ENCODE measurements at places on chromosomes 5 and 9. TPM values are rescaled to one million over a fixed set of nuclear protein-coding genes. Genes with fewer than 3 reads are reported as not detected.

Gene ST8SIA4
- 1.3 TPM for total RNA-seq

Gene STKLD1
- total RNA-seq: 1.1 TPM

Gene TENT4A
- 11.9 TPM for total RNA-seq

DNA sequence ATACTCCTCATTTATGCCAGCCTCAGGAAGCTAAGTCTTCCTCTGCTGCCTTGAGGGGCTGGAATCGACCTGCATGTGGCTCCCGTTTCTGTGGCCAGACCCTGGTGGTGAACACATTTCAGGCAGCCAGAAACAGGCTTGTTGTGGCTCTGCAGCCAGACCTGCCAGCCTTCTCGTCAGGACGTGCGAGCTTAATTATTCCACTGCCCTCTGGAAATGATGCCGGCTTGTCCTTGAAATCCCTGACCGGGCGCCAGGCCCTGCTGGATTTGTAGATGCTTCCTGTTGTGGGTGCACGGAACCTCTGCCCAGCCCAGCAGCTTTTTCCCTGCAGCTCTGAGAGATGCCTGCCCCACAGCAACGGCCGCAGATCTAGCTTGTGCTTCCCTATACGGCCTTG is 41.6 kb downstream of the PDZD2 start:
- H3K27me3 ChIP-seq: no peaks in the 10 kb centered on the region
- no peak overlapping the region for H3K27ac ChIP-seq
- H3K36me3 ChIP-seq: no peaks in the 10 kb centered on the region
- H3K4me1 ChIP-seq: no peaks in the 10 kb centered on the region

DNA sequence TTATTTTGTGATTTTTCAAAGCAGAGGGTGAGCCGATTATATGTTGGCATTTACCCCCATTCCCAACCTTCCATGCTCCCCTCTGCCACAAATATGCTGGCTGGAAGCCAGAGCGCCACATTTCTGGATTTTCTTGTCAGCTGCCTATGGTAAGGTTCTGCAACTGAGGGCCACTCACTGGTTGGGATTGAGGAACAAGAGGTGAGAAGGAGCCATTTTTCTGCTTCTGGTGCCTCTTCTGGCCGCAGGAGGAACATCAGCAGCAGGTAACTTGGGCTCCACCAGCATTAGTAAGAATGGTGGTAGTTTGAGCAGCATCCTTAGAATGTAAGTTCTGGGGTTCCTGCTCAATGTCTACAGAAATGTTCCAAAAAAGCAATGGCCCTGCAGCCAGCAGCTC is 159.5 kb upstream of the MAST4 start:
- H3K36me3 ChIP-seq: no peaks in the 10 kb centered on the region
- H3K4me1 ChIP-seq: no peaks in the 10 kb centered on the region
- H3K4me3 ChIP-seq: no peak overlapping the region
- no peak for DNase-seq

DNA sequence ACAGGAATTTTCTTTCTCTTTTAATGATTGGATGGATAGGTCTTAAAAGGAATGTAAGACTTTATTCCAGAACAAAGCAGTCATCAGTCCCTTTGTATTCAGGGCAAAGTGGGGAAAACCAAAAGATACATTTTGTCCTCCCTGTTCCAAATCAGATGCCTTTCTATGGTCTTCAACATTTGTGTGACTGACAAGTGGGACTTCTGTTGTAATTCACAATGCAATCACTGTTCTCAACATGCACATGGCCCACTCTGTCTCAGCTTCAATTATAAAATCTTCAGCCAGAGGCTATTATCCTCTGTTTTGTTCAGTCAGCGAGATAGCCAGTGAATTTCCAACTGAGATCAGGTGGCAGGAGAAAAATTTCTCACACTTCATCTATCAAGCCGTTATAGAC is 95.5 kb upstream of the ERBIN start:
- no peak for DNase-seq
- peaks cover 17% of the 10 kb centered on the region for H3K4me1 ChIP-seq
- no peaks in the 10 kb centered on the region for H3K36me3 ChIP-seq
- H3K4me3 ChIP-seq: no peak overlapping the region
- no peak overlapping the region for H3K27ac ChIP-seq

GRCh38 chr5:103821361-103821760 is 258.8 kb upstream of the NUDT12 start:
- H3K27me3 ChIP-seq: no peaks in the 10 kb centered on the region
- no peaks in the 10 kb centered on the region for H3K4me1 ChIP-seq

- H3K4me3 ChIP-seq: no peak overlapping the region
- H3K27me3 ChIP-seq: no peaks in the 10 kb centered on the region
- no peaks in the 10 kb centered on the region for H3K4me1 ChIP-seq
- peak; percentile 55 for DNase-seq
- H3K27ac ChIP-seq: no peak overlapping the region
- no peaks in the 10 kb centered on the region for H3K36me3 ChIP-seq
Observed at GRCh38 chr9:76610011-76610352, 151.0 kb downstream of the GCNT1 start.

GRCh38 chr5:43008363-43009153 is 31.6 kb downstream of the ANXA2R start:
- DNase-seq: peak; percentile 85
- peak overlapping the region; percentile 69 for H3K4me3 ChIP-seq

GRCh38 chr9:69078581-69078980 is 43.0 kb downstream of the FXN start:
- H3K27me3 ChIP-seq: no peaks in the 10 kb centered on the region
- no peak overlapping the region for H3K27ac ChIP-seq
- peak; percentile 19 for DNase-seq
- H3K36me3 ChIP-seq: no peaks in the 10 kb centered on the region
- H3K4me1 ChIP-seq: no peaks in the 10 kb centered on the region
- no peak overlapping the region for H3K4me3 ChIP-seq

DNA sequence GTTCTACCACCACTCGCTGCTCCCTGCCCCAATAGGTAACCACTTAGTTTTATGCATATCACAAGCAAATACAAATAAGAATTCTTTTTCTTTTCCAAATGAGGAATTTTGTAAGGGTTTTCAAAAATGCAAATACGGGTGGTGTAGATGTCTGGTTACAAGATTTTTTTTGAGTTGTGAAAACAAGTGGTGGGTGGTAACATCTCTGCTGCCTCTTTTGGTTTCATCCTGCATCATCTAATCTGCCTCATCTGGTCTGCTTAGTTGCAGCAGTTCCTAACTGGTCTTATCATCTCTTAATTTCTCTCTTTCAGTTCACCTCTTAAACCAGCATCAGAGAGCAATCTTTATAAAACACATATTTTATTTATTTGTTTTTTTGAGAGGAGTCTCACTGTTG is 5.3 kb downstream of the NFX1 start:
- H3K27ac ChIP-seq: peak overlapping the region; percentile 100
- H3K4me1 ChIP-seq: peaks cover 70% of the 10 kb centered on the region
- H3K27me3 ChIP-seq: no peaks in the 10 kb centered on the region

DNA sequence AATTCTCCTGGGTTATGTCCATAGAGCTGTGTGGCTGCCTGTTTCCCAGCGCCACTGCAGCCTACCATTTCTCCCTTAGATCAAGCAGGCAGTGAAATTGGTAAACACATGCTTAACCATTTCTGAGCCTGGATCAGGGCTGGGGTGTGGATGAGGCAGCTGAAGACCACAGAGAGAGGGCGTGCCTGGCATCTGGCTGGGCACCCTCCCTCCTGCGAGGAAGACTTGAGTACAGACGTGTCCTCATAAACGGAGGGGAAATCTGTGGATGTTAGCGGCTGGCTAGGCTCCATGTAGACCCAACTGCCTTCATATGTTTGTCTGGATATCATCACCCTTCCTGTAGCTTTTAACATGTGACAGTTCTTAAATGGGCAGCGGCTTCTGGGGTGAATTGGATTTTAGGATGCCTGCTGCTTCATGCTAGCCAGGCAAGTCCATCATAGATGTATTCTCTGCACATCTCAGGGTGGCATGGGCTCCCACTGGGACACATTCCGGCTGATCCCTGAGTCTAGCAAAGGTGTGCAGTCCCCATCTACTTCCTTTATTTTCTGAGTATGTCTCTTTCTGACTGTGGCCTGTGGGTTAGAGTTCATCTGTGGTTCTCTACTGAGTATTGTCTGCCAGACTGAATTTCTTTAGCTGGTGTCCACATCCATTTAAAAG is 11.0 kb downstream of the RGS3 start:
- H3K4me1 ChIP-seq: peaks cover 28% of the 10 kb centered on the region
- no peaks in the 10 kb centered on the region for H3K36me3 ChIP-seq
- H3K4me3 ChIP-seq: no peak overlapping the region
- no peaks in the 10 kb centered on the region for H3K27me3 ChIP-seq
- DNase-seq: peak; percentile 11
- H3K27ac ChIP-seq: no peak overlapping the region
